ENCODE measurements at places on chromosomes 5 and 9.
A peak's percentile ranks its signal among the peaks of the same experiment; 100 is the strongest.

DNA sequence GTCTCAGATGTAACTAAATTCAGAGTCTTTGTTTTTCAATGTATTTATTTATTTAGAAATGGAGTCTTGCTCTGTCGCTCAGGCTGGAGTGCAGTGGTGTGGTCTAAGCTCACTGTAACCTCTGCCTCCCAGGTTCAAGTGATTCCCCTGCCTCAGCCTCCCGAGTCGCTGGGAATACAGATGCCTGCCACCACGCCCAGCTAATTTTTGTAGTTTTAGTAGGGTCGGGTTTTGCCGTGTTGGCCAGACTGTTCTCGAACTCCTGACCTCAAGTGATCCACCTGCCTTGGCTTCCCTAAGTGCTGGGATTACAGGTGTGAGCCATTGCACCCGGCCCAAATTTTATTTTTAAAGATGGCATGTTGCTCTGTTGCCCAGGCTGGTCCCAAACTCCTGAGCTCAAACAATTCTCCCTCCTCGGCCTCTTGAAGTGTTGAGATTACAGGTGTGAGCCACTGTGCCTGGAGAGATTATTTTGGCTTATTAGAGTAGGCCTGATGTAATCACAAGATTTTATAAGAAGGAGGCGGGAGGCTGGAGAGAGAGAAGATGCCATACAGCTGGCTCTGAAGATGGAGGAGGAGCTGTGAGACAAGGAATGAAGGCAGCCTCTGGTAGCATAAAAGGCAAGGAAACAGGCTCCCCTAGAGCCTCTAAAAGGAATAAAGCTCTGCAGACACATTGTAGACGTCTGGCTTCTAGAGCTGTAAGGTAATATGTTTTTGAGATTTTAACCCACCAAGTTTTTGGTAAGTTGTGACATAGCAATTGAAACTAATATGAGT is 12.9 kb upstream of the KLF9 start:
- DNase-seq, result no peak

DNA sequence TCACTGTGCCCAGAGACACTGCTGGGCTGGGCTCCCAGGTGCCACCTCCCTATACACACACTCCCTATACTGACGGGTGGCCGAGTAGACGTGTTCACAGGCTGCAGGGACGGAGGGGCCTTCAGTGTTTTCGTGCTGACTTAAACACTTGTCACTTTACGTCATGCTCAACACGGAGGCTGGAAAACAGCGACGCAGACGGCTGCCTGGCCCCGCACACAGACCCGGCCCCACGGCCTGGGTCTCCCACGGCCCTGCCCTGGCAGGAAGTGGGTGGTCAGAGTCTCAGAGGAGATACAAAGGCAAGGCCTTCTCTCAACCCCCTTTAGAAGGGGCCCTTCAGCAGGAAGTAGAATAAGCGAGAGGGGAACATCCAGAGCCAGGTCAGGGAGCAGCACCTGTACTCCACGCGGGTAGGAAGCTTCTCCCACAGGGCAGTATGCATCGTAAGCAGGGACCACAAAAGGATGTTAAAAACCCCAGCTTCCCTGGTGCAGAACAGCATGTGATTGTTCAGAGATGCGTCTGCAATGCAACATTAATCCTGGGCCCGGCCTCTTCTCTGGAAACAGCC is 11.9 kb upstream of the TBC1D9B start:
- no peak for DNase-seq

GRCh38 chr9:6944896-6945295 is 187.1 kb downstream of the KDM4C start:
- DNase-seq, result no peak

GRCh38 chr5:9057406-9058000 is 488.4 kb downstream of the SEMA5A start:
- no peak for DNase-seq

DNA sequence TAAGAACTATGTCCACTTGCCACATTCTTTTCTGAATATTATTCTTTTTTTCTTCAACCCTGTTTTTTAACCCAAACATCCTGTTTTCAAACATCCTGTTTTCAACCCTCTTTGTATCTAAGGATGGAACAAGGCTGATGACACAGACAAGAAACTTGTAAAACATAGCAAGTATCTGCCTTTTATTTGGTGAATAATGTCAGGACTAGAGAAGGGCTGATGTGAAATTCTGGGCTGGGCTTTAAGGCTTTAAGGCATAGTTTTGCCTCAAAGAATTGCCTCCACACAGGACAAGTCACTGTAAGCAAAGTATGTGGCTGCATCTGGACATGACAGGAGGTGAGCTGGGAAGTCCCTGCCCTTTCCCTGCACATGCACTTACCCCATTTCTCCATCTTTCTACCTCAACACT is 42.5 kb upstream of the RIC1 start:
- DNase-seq, result peak; percentile 41

DNA sequence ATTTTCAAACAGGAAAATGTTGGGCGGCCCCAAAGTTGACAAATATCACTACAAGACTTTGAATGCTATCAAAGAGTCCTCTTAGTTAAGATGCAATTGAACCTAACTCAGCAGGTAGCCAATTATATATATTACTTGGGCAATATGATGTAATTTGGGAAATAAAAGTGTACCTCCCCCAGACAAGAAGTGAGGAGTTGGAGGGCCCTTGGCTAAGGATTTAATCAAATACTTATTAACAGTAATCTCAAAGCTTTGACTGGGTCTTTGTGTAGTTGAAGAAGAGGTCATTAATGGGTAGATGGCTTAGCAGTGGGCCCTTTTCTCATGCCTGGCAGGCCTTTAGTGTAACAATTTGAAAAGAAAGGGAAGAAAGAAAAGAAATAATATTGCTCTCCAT is 599.0 kb downstream of the CSNK1G3 start:
- DNase-seq, result no peak

Data from activated CD4-positive, alpha-beta T cell treated with anti-CD3 and anti-CD28 coated beads, Interleukin-2, amount 50 U/mL, for 16 hours (primary cell).